ENCODE measurements at places on chromosomes 6 and 20.

DNA sequence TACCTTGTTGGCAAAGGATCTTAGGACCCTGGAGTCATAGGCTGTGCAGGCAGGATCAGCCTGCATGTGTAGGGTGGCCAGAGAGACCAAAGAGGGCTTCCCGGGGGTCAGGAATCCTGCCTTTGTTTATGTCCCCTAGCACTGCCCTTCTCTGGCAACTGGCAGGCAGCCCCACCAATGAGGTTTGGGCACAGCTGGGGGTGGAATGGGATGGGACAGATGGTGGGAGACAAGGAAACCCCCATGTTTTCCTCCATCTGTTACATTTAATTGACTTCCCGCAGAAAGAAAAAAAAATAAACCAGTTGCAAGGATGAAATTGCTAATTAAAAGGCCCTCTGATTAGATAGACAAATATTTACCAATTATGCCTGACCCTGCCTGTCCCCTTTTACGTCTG is 27.6 kb downstream of the CD40 start:
- DNase-seq: no peak
- H3K36me3 ChIP-seq: no peaks in the 10 kb centered on the region
- no peak overlapping the region for H3K4me3 ChIP-seq

DNA sequence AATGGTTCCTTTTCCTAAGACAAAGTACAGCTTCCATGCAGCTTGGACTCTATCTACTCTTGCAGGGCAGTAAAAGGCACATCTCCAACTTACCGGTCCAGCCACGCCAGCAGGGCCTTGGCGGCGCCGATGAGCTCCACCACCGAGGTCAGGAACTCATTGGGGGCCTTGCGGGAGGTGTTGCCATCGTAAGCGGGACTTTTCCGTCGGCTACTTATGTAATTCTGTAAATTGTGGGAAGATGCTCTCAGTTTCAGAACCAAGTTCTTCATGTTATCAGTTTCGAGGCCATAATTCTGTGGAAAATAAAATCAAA is 68.5 kb downstream of the CNKSR3 start:
- H3K36me3 ChIP-seq: no peaks in the 10 kb centered on the region
- no peak overlapping the region for H3K4me3 ChIP-seq
- no peak overlapping the region for H3K27ac ChIP-seq
- no peak for DNase-seq
- no peaks in the 10 kb centered on the region for H3K4me1 ChIP-seq
- H3K27me3 ChIP-seq: no peaks in the 10 kb centered on the region

DNA sequence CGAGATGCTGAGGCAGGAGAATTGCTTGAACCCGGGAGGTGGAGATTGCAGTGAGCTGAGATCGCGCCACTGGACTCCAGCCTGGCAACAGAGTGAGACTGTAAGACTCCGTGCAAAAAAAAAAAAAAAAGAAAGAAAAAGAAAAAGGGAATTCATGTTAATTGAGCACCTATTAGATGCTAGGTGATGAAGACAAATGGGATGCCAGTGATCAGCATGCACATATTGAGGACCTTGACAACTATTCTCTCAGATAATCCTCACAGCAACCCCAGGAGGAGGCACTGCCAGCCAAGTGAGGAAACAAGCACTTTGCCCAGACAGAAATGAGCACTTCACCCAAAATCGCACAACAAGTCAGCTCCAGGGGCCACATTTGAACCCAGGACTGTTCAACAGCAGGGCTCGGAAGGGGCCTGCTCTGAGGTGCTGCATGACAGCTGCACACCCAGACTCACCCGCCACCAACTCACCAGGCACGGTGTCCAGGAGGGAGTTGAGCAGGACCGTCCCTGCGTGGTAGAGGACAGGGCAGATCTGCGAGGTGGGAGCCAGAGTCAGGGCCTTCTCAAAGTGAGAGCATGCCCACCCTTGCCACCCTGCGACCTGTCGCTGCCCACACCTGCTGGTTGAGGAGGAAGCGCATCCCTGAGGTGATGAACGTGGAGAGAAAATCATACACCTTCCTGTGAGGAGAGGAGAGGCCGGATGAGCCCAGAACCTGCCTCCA is 4.6 kb downstream of the PLTP start:
- no peak overlapping the region for H3K4me3 ChIP-seq
- peaks cover 8% of the 10 kb centered on the region for H3K36me3 ChIP-seq
- no peak overlapping the region for H3K27ac ChIP-seq

DNA sequence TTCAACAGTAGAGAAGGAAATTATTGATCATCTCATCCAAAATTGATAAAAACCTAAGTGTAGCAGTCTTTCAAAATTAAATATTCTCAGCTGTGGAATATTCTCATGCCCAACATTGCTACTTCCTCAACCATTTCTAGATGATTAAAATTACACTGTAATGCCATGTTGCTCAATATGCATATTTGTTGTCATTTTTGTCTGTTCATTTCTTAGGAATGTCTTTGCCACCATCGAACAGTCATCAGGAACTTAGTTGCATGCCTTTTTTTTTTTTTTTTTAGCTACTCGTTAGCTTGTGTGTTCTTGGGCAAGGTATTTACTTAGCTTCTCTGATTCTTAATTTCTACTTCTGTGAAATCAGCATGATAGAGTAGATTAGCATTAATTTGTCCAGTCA is 188.6 kb downstream of the DTNBP1 start:
- H3K36me3 ChIP-seq: no peaks in the 10 kb centered on the region
- DNase-seq: no peak
- no peak overlapping the region for H3K27ac ChIP-seq
- peaks cover 13% of the 10 kb centered on the region for H3K4me1 ChIP-seq
- H3K27me3 ChIP-seq: no peaks in the 10 kb centered on the region

GRCh38 chr6:35496841-35497570 is at the start of gene TEAD3:
Gene TEAD3 (minus strand): TSS chr6:35497079.
- H3K27ac ChIP-seq: peak within 1 kb of the TSS; percentile 97
- no peaks in the 10 kb centered on the region for H3K27me3 ChIP-seq
- H3K4me3 ChIP-seq: peak within 1 kb of the TSS; percentile 92

DNA sequence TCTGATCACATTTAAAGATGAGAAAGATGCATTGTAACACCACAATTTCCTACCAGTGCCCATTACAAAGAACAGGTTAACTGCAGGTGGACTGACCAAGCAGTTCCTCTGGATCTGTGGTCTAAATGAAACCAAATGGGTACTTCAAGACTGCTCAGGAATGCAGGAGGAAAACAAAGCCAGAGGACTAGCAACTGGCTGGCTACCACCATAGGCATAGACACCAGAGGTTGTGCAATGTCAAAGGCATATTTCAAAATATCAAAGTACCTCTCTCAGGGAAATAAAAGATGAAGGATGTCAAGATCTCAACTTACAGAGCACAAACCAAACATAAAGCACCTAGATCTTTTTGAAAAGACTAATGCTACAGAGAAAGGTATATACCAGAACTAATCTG is 65.5 kb downstream of the GMDS start:
- no peak overlapping the region for H3K4me3 ChIP-seq
- no peaks in the 10 kb centered on the region for H3K27me3 ChIP-seq

GRCh38 chr6:134170844-134171243 is 118.4 kb upstream of the SLC2A12 start:
- peaks cover 49% of the 10 kb centered on the region for H3K4me1 ChIP-seq
- peak; percentile 70 for DNase-seq
- no peaks in the 10 kb centered on the region for H3K27me3 ChIP-seq

DNA sequence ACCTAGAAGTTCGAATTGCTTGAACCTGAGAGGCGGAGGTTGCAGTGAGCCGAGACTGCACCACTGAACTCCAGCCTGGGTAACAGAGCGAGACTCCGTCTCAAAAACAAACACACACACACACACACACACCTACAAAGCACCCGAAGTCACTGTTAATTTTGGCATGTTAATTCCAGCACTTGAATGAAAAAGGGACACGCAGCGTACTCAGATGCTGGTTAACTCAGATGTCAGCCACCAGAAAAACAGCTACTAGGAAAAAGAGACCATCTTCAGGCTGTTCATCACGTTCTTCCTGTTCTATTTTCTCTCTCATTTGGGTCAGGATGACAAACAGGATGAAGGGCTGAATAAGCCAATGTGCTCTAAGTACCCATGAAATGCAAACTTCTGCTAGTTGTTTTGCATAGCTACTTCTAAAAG is 46.9 kb downstream of the BLOC1S5 start:
- DNase-seq: no peak
- no peaks in the 10 kb centered on the region for H3K4me1 ChIP-seq
- H3K4me3 ChIP-seq: no peak overlapping the region
- H3K27ac ChIP-seq: no peak overlapping the region

DNA sequence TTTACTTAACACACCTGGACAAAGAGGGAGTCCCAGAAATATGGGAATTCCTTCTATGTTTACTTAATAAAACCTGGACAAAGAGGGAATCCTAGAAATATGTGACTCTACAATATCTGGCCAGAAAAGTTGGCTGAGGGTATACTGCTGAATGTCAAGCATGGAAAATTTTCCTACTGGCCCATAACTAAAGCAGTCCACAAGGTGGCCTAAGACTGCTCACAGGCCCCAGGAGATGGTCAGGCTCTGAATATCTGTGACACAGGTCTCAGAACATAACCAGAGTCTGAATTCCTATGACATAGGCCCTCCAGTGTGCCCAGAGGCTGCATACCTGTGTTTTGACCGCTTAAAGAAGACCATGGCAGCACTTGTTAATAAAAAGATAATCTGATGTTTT is 578.2 kb upstream of the NRSN1 start:
- H3K36me3 ChIP-seq: no peaks in the 10 kb centered on the region
- H3K4me1 ChIP-seq: no peaks in the 10 kb centered on the region
- H3K27me3 ChIP-seq: no peaks in the 10 kb centered on the region
- H3K27ac ChIP-seq: no peak overlapping the region
- no peak for DNase-seq
- H3K4me3 ChIP-seq: no peak overlapping the region

DNA sequence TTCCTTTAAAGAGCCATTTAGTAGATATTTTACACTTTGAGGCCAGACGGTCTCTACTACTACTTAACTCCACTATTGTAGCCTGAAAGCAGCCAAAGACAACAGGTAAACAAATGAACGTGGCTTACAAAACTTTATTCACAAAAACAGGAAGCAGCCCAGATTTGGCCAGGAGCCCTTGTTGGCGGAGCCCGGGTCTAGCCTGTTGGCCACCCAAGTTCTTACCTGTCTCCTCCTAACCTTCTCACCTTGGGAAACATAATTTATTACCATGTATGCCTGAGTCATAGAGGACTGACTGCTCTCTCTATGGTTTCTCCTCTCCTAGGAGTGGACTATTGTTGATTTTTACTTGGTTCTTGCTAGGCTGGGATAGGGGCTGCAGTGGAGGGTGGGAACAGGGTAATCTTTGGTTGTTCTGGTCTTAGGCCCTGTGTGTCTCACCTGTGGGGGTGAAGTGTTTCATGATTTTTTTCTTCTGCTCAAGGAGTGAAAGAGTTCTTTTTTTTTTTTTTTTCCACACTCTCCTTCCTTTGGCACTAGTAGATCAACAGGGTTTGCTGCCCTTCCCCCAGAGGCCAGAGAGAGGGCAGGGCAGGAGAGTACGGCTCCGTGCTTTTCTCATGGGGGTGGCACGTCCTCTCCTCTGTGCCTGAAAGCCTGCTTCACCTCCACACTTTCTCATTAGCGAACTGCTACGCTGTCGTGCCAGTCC is 90.0 kb downstream of the RPP40 start:
- peaks cover 42% of the 10 kb centered on the region for H3K4me1 ChIP-seq
- H3K27ac ChIP-seq: peak overlapping the region; percentile 5
- no peak overlapping the region for H3K4me3 ChIP-seq
- no peaks in the 10 kb centered on the region for H3K27me3 ChIP-seq
- no peaks in the 10 kb centered on the region for H3K36me3 ChIP-seq

DNA sequence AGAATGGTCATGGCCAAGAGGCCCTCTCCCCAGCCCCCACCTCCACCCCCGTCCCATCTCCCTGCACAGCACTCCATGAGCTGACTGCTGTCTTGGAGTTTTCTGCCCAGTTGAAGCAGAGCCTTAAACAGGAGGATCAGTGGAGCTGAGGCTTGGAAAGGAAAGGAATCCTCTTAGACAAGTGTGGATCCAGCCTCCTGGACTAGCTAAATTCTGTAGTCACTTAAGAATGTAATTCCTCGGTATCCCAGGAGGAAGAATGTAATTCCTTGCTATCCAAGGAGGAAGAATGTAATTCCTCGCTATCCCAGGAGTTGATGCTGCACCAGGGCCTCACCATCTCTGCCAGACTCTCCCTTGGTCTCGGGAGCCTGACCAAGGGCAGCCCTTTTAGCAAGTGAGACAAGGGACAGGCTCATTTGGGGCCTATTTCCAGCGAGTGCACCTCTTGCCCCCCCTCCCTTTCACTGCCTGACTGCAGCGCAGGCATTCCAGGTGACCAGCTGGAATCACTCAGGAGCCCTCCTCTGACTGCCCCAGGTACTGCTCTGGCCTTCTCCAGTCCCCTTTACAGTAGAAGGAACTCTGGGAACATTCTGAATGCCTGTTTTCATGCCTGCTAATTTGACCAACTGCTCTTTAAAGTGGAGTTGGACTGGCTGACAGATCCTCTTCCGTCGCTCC is 76.2 kb downstream of the TCP11 start:
- peaks cover 9% of the 10 kb centered on the region for H3K4me1 ChIP-seq
- no peak overlapping the region for H3K27ac ChIP-seq
- no peak overlapping the region for H3K4me3 ChIP-seq
- DNase-seq: no peak

DNA sequence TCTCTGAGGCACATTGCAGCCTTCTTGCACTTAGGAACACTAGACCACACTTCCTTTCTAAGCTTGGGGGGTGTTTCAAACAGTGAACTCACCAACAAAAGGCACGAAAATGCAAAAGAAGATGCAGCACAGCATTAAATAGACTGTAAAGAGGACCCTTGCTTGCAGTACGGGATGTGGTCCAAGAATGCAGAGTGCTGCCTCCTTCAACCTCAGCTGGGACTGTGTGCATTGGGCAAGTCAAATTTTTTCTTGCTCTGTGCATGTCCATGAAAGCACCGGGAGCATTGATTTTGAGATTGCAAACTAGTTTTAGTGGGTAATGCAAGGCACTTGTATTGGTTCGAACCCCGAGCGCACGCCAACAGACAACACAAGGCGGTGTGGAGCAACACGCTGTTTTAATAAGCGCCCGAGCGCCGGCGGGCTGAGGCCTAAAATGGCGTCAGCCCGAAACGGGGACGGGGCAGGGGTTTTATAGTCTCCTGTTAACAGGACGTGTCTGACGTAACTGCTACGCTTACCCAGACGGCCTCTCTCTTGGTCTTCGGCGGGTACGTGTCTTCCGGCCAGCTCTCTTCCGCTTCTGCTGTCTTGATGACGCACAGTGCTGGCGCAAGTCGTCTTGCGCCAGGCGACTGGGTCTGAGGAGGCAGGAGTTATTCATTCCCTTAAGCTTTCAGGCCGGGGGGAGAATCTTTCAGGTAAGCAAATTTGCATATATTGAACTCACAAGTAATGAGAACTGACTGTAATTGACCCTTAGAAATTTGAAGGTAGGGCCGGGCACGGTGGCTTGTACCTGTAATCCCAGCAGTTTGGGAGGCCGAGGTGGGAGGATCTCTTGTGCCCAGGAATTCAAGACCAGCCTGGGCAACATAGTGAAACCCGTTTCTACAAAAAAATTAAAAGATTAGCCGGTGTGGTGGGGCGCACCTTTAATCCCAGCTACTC is 18.7 kb upstream of the ZFP64 start:
- H3K36me3 ChIP-seq: no peaks in the 10 kb centered on the region
- no peak for DNase-seq
- H3K4me1 ChIP-seq: no peaks in the 10 kb centered on the region
- no peak overlapping the region for H3K4me3 ChIP-seq

- no peak for DNase-seq
- peak overlapping the region; percentile 96 for H3K27ac ChIP-seq
- no peaks in the 10 kb centered on the region for H3K27me3 ChIP-seq
- peaks cover 83% of the 10 kb centered on the region for H3K4me1 ChIP-seq
Observed at GRCh38 chr20:62924442-62925075, 1.7 kb downstream of the DIDO1 start.
